CD4-positive, alpha-beta T cell (primary cell): ENCODE measurements at places on chromosomes 16 and 17. TPM values are rescaled to one million over a fixed set of nuclear protein-coding genes. Genes with fewer than 3 reads are reported as not detected.

The LYRM9 gene
- total RNA-seq = 15.7 TPM

The TEKT1 gene
- not detected for total RNA-seq

The HS3ST3A1 gene
- total RNA-seq = 0.22 TPM

DNA sequence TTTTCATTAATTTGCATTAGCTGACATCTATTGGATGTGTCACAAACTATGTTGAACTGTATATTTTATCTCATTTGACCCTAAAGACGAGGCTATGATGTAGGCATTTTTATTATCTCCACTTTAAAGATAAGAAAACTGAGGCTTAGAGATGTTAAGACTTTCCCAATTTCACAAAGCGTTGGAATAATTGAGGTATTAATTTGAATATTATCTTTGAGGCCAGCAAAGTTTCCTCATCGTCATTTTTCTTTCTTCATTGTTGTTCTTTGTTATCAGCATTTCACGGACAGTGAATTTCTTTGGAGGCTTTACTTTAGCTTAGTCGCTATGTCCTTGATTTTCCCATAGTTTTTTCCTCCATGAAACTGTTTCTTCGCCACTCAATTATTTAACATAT is 227.5 kb upstream of the MYOCD start:
- no peak for DNase-seq

- DNase-seq = no peak
These were observed 39.7 kb downstream of the PLD6 start for GRCh38 chr17:17166446-17166845.
